ENCODE measurements at places on chromosomes 7 and 10.

DNA sequence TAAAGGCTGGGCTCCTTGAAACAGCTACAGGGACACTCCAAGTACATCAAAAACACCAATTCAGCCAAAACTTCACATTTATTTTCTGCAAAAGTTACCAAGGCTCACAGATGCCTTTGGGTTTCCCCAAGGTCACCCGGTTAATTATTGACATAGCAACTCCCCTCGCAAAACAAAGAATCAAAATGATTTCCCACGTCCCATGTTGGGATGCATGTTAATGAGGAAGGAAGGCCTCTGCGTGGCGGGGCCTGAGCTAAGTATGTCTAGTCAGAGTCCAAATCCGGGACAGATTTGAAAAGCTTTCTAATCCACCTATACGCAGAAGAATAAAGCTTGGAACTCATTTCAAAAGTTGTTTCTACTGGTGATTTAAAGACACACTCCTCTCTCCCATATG lies 535 bp upstream of the TMEM72 start:
- no peak for DNase-seq

DNA sequence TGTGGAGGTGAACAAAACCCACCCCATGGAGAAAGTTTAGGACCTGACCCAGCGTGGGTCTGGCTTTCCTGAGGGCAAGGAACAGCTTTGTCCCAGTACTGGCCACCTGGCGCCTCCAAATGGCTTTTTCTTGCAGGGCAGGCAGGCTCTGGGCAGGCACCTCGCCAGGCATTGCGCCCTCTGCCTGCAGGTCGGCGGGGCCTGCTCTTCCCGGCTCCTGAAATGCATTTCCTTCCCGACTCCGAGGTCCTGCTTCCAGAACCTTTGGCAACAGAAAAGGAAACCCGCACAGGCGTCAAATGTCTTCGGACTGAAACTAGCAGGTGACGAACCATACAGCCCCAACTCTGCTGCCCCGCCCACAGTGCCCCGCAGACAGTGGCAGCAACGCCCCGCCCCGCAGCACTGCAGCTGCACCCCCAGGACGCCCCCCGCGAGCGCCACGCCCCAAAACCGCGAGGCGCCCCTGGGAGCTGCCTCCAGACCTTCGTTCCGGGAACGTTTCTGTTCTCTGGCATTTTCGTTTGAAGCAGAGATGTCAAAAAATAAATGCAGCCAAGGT lies 65.5 kb downstream of the C10orf143 start:
- no peak for DNase-seq

GRCh38 chr7:135733603-135734342 lies 5.8 kb upstream of the SLC13A4 start:
- DNase-seq: no peak

GRCh38 chr10:7483848-7484247 lies 73.0 kb upstream of the SFMBT2 start:
- DNase-seq: no peak

DNA sequence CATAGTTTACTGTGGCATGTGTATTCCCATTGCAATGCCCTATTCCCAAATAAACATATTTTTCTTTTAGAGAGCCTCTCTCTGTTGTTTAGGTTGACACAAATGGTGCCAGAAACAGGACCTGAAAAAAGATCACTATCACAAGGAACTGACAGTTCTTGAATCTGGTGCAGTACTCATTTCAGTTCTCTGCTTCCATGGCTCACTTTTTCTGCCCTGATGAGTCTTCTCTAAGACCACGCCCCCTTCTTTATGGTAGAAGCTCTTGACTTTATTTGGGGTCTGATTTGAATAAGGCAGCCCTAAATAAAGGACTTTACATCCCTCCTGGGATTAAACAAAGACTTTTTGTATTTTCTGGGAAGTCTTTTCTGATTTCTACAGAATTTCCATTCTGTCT lies 3.5 kb upstream of the CCDC126 start:
- no peak for DNase-seq

- DNase-seq: no peak
Observed at GRCh38 chr7:30652132-30652531, 30.1 kb downstream of the CRHR2 start.

- no peak for DNase-seq
Observed at GRCh38 chr7:55242613-55243012, 122.5 kb upstream of the LANCL2 start.

DNA sequence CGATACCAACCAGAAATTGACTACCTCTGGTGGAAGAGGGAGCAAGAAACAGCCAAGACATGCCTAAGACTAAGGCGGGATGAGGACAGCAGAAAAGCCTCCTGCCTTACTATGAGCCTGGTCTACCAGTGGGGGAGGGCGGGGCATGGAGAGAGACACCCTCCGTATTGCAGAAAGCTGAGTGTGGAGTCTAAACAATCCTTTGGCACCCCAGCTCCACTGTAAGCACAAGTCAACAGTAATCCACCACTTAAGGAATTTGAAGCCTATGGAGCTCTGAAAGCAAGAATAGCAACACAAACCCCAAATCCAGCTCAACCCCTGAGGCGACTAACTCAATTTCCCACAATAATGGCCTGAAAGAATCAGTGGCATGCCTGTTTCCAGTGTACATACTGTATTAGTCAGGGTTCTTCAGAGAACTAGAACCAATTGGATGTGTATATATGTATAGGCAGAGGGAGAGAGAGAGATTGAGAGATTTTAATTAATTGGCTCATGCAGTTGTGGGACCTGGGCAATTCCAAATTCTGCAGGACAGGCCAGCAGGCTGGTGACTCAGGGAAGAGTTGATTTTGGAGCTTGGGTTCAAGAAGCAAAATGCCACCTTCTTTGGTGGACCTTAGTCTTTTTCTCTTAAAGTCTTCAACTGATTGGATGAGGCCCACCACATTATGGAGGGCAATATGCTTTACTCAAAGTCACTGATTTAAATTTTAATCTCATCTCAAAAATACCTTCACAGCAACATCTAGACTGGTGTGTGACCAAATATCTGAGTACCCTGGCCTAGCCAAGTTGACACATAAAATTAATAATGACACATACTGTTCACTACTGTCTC lies 13.5 kb downstream of the PPIF start:
- DNase-seq: no peak

GRCh38 chr10:52368725-52369124 lies 54.6 kb downstream of the DKK1 start:
- DNase-seq: no peak

DNA sequence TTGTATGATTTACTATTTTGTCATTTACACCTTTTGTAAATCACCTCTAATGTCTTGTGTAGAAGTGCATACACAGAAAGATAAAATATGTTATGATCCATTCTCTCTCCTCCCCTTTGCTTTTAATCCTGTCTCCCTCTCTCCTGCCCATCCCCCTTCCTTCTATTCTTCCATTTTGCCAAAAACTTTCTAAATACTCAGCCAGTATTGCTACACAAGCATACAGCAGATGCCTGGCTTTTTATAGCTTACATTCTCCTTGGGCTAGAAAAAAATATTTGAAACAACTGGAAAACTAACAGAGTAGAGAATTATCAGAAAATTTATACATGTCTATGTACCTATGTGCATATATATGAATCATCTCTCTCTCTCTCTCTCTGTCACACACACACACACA lies 308.7 kb upstream of the BMPER start:
- no peak for DNase-seq

- no peak for DNase-seq
Observed at GRCh38 chr7:159114096-159114495, 30.6 kb downstream of the VIPR2 start.

- no peak for DNase-seq
Observed at GRCh38 chr10:30186371-30186875, 127.0 kb upstream of the JCAD start.
